GM12878 (cell line): ENCODE measurements at places on chromosomes 3 and 15. TPM values are rescaled to one million over a fixed set of nuclear protein-coding genes. Genes with fewer than 3 reads are reported as not detected.

The MKRN2OS gene
- not detected in 2 replicates for total RNA-seq

- H3K36me3 ChIP-seq = no peaks in the 10 kb centered on the region
- no peak for DNase-seq
- no peak overlapping the region for H3K27ac ChIP-seq
- H3K4me3 ChIP-seq = no peak overlapping the region
Measured at GRCh38 chr15:101457696-101458095, 31.8 kb downstream of the PCSK6 start.

DNA sequence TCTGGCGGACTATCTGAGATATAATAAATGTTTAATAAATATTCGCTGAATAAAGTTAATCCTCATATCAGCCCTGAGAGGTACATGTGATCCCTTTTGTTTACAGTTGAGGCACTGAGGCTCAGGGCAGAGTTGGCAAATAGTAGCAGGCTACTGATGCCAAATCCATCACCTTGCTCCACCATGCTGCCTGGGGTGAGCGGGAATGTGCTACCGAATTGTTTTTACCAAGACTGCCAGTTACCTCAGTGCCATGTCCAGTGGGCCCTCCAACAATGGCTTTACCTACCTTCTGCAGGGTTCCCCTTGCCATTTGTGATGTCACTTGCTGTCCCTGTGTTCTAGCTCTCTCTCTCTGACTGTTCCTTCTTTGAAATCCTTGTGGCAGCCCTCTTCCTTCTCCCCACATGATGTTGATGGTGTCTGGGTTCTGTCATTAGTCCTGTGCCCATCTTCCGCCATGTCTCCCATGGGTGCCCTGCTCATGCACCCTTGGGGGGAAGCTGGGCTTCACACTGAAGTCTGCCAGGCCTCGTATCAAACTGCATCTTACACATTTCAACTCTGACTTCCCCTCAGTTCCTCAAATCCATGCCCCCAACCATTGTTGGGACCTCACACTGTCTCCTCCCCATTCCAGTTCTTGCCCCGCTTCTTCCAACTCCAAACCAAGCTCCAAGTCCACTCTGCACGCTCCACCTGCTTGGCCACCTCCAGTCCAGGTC lies 35.4 kb downstream of the SLCO2A1 start:
- no peaks in the 10 kb centered on the region for H3K27me3 ChIP-seq
- no peak overlapping the region for H3K27ac ChIP-seq
- H3K36me3 ChIP-seq = no peaks in the 10 kb centered on the region
- H3K4me1 ChIP-seq = no peaks in the 10 kb centered on the region
- H3K4me3 ChIP-seq = no peak overlapping the region
- DNase-seq = no peak

The RAD51 gene
- 36.3 and 36.8 TPM in 2 replicates for total RNA-seq

DNA sequence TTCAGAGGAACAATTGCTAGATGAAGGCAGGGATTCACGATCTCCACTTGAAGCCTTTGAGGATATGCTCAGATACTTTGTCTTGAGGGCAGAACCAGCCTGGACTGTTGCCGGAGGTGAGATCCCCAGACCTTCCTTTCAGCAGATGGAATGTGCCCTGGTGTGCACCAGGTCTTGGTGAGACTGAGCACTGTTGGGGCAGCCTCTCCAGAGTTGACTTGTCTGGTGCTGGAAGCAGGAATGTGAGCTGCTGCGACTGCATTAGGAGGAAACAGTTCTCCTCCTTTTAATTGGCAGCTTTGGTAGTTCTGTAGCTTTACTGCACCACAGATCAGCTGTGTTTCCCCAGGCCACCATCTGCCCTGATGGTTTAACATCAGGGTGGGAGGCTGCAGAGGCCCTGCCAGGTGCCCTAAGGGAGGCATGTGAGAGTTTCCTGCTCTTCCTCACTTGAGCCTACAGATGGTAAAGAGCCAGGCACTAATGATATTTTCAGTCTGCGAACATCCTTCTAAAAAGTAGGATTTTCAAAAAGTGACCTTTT lies 58.5 kb downstream of the CTDSPL start:
- no peaks in the 10 kb centered on the region for H3K36me3 ChIP-seq
- no peaks in the 10 kb centered on the region; the same call in 1 of the 2 replicates for H3K27me3 ChIP-seq
- DNase-seq = no peak
- H3K4me1 ChIP-seq = no peaks in the 10 kb centered on the region
